Fibroblast of villous mesenchyme (primary cell): ENCODE measurements at places on chromosomes 3 and 15. TPM values are rescaled to one million over a fixed set of nuclear protein-coding genes. Genes with fewer than 3 reads are reported as not detected.

SLC9C1 gene
- under 0.01 TPM in 1 of 2 replicates, not detected in the other for total RNA-seq

GRCh38 chr3:112644453-112644852, 3.5 kb upstream of the CCDC80 start:
- no peak for DNase-seq

WDR49 gene
- under 0.01 and 0.32 TPM in 2 replicates for total RNA-seq

DNA sequence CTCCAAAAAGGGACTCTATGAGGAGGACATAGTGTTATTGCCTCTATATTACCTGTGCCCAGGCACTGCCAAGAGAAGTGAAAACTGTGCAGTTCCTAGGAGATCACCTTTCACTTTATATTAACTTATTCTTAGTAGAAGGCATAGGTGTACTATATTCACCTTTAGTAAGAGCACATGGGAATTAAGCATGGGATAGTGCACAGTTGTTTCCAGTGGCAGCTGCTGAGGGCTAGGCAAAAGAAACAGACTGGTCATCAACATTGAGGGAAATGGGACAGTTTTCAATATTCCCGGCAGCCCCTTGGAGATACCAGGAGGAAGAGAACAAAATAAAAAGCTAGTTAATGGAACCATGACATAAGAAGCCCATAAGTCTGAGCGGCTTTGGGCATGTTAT, 100.9 kb downstream of the PLCL2 start:
- DNase-seq: no peak

- no peak for DNase-seq
These were observed 8.9 kb upstream of the KBTBD8 start for GRCh38 chr3:66989241-66989640.

DNA sequence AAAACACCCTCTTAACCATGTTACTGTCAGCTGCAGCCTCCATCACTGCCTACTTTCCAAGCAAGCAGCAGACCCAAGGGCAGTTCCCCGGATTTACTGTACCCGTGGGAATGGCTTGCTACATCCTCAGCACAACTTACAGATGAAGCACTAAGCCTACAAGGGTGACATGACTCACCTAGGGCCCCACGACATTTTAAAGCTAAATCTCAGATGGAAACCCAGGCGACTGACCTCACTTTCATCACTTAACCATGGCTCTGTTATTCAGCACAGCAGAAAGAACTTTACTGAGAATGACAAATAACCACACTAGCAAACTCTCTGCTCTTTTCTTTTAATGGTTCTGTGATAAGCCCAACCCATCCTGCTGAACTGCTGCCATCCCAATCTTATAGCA, 65.6 kb downstream of the SUMF1 start:
- DNase-seq: no peak

DNA sequence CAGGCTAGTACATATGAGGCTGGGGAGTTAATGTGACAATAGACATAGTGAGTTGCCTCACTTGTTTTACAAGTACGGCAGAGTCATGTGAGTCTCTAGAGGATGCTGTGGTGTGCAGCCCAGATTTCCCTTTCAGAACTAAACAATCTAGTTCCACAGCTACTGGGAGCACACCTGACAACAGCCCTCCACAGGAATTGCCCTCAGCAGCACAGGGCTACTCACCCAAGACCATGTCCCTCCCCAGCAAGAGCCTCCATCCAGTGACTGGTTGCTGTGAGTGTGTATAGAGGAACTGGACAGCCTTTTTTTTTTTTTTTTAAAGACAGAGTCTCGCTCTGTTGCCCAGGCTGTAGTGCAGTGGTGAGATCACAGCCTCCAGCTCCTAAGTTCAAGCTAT, 40.2 kb upstream of the UBE2E2 start:
- DNase-seq: no peak

DNA sequence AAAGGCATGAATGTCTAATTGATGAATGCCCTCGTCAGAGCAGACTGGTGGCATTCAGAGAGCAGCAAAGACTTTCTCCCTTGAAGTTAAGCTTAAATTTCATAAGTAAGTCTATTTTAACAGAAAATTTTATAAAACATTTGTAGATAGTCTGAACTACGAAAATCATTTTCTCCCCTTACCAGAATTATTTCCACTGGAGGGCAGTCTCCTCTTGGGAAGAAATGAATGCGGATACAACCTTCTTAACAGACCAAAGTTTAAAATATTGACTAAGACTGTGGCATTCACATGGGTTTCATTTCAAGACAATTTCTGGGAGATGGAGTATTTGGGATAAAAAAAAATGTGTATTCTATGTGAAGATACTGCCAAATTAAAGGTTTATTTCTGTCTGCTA, 669.0 kb downstream of the FHIT start:
- DNase-seq: peak; percentile 14

- no peak for DNase-seq
These were observed 13.3 kb downstream of the PLXND1 start for GRCh38 chr3:129593230-129593594.

- DNase-seq: peak; percentile 49
These were observed 632 bp upstream of the COPS2 start for GRCh38 chr15:49155834-49156627.

DPPA2 gene
- total RNA-seq: not detected in 2 replicates

DNA sequence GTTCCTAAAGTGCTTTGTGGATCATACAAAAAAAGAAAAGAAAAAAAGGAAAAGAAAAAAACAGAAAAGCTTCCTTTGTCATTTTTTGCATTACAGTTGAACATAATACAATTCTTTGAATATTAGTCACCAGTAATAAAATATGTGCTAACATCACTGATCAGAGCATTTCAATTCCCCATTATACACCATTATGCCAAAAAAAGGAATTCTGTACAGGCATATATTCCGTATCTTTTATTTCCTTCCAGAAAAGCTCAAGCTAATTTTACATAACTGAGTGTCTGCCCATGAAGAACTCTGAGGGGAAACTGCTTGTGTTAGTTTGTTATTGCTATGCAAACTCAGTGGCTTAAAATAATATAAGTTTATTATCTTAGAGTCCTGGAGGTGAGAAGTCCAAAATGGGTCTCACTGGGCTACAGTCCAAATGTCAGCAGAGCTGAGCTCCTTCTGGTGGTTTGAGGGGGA, 377.9 kb downstream of the GAP43 start:
- DNase-seq: no peak

LRRC49 gene
- 10.3 and 14.2 TPM in 2 replicates for total RNA-seq

- DNase-seq: no peak
These were observed 3.2 kb upstream of the ACAN start for GRCh38 chr15:88800026-88800425.

- DNase-seq: no peak
These were observed 1.5 kb downstream of the WHAMM start for GRCh38 chr15:82810890-82811426.

GRCh38 chr3:42654331-42655201, 1.1 kb downstream of the ZBTB47 start:
- DNase-seq: peak; percentile 49

DNA sequence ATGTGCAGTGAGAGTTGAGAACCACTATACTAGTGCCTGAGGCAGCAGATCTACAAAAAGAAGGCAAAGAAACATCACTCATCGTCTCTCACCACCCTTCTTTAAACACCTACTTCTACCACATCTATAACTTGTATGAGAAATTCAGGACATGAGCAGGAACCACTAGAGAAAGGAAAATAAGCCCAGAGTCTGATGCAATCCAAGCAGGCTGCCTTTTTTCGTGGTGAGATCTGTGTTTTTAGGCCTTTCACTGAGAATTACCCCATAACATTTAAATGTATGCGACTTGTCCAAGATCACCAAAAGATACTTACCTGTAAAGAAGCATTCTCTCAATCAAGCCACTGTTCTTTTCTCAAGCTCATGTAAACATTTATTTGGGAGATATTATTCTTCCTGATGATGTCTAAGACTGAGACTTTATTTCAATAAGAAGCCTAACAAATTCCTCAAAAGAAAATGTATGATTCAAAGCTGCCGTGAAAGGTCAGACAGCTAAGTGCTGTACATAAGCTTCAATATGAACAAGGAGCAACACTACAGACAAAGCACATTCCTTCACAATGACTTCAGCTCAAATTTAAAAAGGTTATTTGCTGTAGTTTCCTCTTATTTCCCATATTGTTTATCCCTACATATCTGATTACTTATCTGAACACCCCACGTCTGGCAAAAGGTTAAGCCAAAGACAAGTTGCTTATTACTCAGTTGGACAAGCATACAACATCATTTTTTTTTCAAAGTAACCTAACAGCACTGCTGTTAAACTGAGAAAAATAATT, 16.5 kb downstream of the SPICE1 start:
- DNase-seq: peak; percentile 63

DNA sequence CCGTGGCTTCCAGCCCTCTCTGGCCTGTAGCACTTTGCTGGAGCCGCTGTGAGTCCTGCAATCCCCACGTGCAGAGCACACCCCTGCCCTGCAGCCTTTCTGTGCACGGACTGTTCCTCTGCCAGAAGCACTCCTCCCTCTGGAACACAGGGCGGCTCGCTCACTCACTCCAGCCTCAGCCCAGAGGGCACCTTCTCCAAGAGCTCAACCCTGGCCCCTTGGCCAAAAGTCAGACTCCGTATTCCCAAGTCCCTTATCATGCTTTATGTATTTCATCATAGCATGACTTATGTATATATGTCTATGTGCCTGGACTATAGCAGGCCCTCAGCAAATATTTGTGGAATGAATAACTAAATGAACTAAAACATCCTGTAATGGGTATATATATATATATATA, 63.2 kb downstream of the ASB7 start:
- peak; percentile 66 for DNase-seq

DNA sequence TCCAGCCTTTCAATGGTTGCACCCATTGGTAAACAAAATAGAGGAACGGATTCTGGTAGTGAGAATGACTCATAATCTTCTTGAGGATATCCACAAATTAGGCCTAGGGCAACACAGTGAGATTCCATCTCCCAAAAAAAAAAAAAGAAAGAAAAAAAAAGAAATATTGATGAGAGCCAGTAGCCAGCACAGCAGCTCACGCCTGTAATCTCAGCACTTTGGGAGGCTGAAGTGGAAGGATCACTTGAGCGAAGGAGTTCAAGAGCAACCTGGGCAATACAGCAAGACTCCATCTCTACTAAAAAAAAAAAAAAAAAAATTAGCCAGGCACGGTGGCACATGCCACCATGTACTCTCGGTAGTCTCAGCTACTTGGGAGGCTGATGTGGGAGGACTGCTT, 51.9 kb downstream of the DENND4A start:
- DNase-seq: no peak

GRCh38 chr15:36429707-36430106, 149.7 kb upstream of the CDIN1 start:
- no peak for DNase-seq

GRCh38 chr3:101383656-101384055, 63.3 kb upstream of the IMPG2 start:
- no peak for DNase-seq

DUOXA1 gene
- total RNA-seq: not detected in 2 replicates

CD200 gene
- 1.3 TPM in 2 replicates for total RNA-seq

PEX5L gene
- total RNA-seq: under 0.01 TPM in 2 replicates

- no peak for DNase-seq
These were observed 15.8 kb upstream of the ABHD17C start for GRCh38 chr15:80679167-80679803.

DNA sequence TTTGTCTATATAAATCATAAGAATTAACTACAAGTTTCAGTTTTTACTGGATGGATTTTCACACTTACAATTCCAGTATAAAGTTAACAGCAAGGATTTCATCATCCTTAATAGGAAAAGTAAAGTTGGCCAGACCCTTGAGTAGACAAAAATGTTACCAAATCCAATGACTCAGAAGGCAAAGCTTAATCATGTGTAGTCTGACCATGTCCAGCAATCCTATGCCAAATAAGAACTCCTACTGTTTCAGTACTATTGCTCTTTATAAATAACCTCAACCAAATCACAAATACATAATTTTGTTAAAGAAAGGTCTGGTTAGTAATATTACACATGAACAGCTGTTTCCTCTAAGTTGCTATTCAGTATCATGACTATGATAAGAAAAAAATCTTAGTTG, 35.0 kb downstream of the PLOD2 start:
- DNase-seq: peak; percentile 97

CHRM5 gene
- under 0.01 TPM in 2 replicates for total RNA-seq

DNA sequence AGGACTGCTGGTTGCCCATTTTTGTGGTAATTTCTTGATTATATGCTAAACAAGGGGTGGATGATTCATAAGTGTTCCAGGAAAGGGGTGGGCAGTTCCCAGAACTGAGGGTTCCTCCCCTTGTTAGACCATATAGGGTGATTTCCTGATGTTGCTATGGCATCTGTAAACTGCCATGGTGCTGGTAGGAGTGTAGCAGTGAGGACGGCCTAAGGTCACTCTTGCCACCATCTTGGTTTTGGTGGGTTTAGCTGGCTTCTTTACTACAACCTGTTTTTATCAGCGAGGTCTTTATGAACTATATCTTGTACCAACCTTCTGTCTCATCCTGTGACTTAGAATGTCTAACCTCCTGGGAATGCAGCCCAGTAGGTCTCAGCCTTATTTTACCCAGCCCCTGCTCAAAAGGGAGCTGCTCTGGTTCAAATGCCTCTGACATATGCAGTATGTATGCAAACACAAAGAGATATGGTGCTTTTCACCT, 46.2 kb downstream of the C3orf38 start:
- DNase-seq: peak; percentile 12

GRCh38 chr3:188049606-188050530, 104.1 kb upstream of the LPP start:
- DNase-seq: no peak

DNA sequence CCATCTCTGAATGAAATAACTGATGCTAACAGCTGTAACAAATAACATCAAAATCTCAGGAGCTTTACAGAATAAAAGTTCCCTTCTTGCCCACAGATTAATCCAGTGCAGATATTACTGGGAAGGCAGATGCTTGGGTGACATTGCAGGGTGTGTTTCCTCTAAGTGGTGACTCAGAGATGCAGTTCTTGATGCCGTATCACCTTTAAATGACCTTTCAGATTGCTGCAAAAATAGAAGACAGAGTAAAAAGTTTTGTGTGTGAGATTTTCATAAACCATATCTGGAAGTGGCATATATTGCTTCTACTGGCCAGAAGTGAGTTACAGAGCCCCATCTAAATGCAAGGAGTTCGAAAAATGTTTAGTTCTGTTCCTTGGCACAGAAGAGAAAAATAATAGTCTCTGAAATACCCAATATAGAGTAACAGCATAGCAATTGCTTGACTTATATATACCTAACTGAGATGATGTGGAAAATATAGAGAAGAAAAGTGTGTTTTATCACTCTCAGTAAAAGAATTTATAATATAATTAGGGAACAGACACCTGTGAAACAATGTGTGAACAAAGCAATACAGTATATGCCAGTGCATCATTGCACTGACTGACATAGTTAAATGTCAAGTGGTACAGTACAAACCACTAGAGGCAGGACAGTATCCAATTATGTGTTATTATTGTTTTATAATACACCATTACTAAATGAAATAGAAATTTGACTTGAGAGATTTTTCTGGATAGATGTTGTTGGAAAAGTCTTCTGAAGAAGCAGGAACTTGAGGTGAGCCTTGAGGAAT, 430.7 kb upstream of the CBLB start:
- peak; percentile 54 for DNase-seq

PLSCR2 gene
- total RNA-seq: 0.43 TPM in 1 of 2 replicates, not detected in the other
